ENCODE measurements at places on chromosomes 11 and 22.

- DNase-seq = no peak
These were observed 687.8 kb downstream of the FAM181B start for GRCh38 chr11:82045748-82046457.

DNA sequence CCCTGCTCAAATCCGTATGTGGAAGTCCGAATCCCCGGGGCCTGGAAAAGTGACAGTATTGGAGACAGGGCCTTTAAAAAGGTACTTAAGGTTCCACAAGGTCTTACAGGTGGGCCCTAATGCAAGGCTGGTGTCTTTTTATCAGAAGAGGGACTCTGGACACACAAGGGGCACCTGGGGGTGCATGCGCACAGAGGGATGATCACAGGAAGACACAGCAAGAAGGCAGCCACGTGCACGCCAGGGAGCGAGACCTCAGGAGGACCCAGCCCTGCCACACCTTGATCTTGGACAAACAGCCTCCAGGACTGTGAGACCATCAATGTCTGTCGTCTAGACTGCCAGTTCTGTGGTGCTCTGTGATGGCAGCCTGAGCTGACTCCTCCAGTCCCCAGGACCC lies 96.5 kb downstream of the SHANK2 start:
- no peak for DNase-seq

DNA sequence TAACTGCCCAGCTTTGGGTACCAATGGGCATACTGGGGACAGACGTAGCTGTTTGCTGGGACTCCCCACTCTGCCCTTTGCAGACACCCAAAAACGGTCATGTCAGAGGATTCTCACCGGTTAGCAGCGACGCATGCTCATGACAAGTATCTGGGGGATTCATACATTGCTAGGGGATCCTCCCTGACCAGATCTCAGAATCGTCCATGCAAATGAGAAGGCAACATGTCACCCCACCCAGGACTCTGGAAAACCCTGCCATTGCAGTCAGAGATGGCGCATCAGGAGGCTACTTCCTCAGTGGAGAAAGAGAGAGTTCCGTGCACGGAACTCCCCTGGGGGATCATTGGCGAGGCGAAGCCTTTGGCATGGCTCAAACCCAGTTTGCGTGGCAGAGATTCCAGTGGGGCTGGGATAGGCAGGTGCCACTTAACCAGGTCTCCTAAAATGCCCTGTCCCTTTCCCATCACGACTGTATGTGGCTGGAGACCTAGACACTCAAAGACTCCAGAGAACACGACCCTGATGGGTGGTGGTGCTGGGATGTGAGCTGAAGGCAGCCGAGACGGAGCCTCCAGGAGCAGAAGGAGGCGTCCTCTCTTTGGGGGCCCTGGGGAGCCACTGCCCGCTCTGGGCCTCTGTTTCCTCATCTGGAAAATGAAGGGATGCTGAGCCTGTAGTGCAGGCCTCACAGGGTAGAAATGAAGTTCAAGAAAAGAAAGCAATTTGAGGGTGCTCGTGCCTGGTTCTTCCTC lies 4.9 kb downstream of the RGL4 start:
- DNase-seq = no peak

- DNase-seq = no peak
These were observed 623.8 kb upstream of the KIRREL3 start for GRCh38 chr11:127624306-127624856.

- no peak for DNase-seq
These were observed 112.8 kb upstream of the C11orf87 start for GRCh38 chr11:109309153-109309552.

GRCh38 chr22:27440304-27440865 lies 361.2 kb downstream of the MN1 start:
- no peak for DNase-seq

DNA sequence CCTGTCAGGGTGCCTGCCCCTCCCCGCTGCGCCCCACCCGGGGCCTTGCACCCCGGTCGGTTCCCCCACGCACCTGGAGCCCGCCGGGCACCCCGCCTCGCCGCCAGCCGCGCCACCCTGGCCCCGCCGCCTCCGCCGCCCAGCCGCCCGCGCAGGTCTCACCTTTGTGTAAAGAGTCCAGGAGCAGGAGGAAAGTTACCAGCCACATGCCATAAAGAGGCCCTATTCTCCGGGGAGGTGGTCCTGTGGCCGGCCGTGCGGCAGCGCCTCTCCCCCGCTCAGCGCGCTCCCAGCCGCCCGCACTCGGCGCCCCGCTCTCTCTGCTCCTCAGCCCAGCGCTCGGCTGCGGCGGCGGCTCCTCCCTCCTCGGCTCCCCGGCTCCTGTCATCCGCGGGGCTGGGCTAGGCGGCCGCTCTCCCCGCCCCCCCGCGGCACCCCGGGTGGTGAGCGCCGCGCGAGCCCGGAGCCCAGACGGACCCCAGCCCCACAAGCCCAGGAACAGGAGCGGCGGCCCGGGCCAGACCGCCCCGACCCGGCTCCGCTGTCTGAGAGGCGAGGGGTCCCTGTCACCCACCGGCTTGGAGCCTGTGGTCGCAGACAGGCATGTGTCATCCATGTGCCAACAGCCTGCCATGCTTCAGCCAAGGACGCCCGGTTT lies at the start of gene DSCAML1:
Gene DSCAML1, minus strand, starts transcription at position 345 of the 658 bp plus-strand sequence. Its CDS starts 137 bp downstream, at position 208.
- no peak for DNase-seq

GRCh38 chr11:8732748-8733241 lies 50.2 kb downstream of the RPL27A start:
- no peak for DNase-seq

- peak; percentile 74 for DNase-seq
These were observed 50.9 kb upstream of the PGR start for GRCh38 chr11:101180481-101180880.

DNA sequence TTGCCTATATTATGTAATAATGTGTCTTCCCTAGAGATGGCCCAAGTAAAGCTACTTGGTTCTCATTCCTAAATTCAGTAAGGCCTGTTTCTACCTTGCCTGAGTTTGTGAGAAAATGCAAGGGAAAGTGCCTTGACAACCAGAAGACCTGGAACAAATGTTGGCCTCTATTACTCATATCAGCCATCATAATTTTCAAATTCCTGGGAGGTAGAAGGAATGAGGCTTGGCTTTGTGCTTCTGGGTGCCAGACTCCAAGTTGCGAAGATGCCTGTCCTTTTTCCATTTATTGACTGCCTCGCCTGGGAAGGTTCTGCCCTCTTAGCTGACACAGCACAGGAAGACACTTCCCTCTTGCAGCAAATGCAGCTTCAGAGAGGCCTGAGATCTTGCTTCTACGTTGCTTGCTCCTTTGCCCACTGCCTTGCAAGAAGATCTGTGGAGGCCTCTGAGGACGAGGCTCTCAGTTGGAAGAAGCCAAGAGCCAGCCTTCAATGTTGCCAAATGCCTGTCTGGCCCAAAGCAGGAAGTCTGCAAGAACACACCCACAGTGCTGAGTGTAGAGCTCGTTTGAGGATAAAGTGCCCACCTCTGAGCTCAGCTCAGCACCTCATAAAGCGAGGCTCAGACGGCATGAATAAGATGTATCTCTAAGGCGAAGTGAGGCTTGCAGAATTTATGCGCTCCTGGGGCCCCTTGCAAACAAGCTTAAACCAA lies 120.1 kb downstream of the GALNT18 start:
- no peak for DNase-seq

DNA sequence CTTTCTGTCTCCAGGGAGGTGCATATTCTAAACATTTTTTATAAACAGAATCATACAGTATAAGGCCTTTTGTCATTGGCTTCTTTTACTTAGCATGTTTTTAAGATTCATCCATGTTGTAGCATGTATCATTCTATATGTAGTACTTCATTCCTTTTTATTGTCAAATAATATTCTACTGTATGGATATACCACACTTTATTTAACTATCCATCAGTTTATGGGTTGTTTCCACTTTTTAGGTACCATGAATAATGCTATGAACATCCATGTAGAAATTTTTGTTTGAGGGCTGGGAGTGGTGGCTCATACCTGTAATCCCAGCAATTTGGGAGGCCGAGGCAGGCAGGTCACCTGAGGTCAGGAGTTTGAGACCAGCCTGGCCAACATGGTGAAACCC lies 73.1 kb downstream of the PHF21A start:
- DNase-seq = no peak

DNA sequence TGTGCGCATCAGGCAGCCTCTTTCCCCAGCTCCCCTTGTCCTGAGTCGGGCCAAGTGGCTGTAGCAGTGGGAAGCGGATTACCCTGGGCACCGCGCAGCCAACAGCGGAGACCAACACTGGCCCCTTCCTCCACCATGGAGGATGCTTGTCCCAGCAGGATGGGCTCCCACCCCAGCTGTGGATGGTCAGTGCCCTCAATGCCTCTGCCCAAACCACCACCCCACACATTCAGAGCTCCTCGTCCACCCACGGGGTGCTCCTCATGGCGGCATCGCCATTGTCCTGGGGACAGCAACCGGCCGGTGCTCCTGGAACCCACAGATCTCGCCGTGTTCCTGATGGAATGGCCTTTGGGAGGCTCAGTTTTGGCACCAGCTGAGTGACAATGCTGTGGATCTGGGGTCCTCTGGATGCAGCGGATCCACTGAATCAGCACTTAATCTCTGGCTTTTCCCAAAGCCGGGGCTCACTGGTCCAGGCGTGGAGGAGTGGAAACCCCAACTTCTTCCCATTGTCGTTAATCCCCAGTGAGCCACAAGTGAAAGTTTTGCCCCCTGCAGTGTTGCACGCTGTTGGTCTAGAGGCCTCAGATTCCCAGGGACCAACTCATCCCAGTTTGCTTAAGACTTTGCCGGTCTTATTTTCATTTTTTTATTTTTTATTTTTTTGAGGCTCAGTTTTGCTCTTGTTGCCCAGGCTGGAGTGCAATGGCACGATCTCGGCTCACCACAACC lies 4.1 kb upstream of the B4GALNT4 start:
- no peak for DNase-seq

DNA sequence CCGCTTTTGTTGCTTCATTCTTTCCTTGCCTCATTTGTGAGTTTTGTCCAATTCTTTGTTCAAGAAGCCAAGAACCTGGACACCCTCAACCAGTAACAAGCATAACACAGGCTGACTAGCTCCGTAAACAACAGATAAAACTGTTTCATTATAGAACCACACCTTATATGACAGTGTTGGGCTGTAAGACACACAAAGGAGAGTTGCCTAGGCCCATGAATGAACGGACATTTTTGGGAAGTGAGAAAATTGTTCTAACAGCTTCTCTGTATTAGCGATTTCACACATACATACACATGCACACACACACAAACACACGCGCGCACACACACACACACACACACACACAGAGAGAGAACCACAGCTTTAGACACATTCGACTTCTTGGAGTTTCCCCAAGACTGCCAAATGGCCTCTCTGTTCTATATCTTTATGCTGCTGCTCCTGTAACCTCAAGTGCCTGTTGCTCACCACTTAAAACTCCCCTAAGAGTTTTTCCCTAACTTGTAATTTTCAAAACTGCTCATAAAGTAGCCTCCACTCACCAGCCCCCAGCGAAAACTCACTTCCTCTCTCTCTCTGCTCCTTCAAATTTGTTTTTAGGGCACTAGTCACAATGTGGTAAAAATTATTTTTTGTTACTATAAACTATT lies 35.9 kb downstream of the CTSC start:
- no peak for DNase-seq

DNA sequence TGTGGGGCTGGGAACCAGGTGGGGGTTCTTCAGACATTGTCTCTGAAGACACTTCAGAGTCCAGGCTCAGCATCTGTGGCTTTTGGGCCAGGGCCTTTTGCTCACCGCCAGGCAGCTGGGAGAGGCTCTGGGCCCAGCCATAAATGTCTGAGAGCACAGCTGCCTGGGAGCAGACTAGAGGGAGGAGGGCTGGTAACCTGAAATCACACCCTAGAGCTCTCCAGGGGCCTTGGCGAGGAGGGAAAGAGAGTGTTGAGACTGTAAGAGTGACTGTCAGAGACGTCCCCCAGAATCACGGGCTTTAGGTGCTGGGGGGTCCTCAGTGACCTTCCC lies 4.1 kb downstream of the TRABD start:
- DNase-seq = no peak

GRCh38 chr22:37326726-37327125 lies 44.4 kb downstream of the CYTH4 start:
- DNase-seq = no peak

GRCh38 chr11:92663539-92663938 lies 305.9 kb upstream of the MTNR1B start:
- DNase-seq = no peak

Measured in pons (tissue), 1 donor.